ENCODE measurements at places on chromosomes 12 and 14.

GRCh38 chr14:94390372-94391086 is 2.1 kb upstream of the SERPINA1 start:
- peak; percentile 55 for DNase-seq

DNA sequence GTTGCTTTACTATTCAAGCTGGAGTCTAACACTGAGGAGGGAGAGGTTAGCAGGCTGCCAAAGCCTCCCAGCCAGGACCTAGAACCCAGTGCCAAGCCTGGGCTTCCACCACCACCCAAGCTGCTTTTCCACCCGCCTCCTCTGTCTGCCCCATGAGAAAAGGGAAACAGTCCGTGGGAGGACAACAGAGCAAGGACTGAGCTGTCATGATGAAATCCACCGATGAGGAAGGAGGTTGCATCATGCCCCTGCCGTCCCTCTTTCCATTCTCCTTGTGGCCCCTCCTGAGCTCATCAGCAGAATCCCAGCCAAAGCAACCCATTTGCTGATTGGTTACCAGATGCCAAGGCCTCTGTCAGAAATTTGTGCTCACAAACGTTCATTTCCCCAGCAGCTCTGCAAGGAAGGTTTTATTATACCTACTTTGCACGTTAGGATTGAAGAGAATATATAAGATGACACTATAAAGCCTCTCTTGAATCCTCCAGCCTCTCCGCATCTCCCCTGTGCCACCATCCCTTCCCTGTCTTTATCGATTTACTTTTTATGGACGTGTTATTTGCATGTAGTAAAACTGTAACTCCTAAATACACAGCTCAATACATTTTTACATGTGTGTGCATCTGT is 6.3 kb upstream of the SERPINA1 start:
- peak; percentile 6 for DNase-seq

GRCh38 chr12:76782526-76782925 is 18.6 kb downstream of the ZDHHC17 start:
- no peak for DNase-seq

DNA sequence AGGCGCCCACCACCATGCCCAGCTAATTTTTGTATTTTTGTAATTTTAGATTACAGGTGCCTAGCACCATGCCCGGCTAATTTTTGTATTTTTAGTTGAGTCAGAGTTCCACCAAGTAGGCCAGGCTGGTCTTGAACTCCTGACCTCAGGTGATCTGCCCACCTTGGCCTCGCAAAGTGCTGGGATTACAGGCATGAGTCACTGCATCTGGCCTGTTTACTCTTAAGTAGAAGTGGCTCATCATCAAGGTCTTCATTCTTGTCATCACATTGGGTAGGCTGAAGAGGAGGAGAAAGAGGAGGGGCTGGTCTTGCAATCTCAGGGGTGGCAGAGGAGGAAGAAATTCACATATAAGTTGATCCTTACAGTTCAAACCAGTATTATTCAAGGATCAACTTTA is 152.4 kb upstream of the ATP2B1 start:
- no peak for DNase-seq

DNA sequence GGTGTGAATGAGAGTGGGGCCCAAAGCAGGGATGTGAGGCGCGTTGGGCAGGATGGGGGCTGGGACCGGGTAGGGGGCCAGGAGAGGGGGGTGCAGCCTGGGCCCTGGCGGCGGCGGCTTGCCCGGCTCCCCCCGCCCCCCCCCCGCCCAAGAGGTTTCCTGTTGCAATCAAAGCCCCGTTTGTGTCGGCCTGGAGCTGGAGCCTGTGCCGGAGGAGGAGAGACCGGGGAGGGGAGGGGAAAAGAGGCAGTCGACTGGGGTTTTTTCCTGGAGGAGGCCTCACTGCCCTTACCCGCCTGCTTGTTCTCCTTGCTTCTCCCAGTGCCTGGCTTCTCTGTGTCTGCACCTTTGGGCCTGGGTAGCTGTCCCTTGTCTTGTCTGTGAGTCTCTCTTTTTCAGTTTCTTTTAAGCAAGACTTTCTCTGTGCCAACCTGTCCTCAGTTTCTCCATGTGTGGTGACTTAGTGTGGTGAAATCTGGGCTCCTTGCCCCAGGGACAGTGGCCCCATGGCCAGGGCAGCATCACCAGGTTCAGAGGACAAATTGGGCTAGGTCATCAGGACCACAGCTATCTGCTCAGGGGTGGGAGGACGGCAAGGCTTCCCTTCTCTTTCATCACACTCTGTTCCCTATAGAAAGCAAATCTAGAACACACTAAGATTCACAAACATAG is 8.5 kb downstream of the RARG start:
- peak; percentile 74 for DNase-seq

- no peak for DNase-seq
These were observed 968.6 kb upstream of the USP15 start for GRCh38 chr12:61291647-61292046.

- no peak for DNase-seq
These were observed 19.8 kb downstream of the NR1H4 start for GRCh38 chr12:100493396-100494012.

DNA sequence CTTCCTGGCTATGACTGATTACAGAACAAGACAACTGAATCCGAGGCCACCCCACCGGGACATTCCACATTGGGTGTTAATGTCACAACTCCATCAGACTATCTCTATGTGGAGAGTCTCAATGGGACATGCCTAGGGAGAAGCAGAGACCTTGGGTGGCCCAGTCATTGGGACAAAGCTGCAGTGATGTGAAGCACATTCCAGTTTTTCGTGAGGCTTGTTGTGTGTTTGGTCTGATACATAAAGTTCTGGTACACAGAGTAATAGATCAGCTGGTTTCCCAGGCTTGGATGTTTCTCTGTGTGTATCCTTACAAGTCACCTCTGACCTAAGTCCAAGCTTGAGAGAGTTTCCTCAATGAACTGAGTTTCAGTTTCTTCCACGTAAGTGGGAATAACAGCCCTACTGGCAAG is 42.3 kb downstream of the CPM start:
- no peak for DNase-seq

DNA sequence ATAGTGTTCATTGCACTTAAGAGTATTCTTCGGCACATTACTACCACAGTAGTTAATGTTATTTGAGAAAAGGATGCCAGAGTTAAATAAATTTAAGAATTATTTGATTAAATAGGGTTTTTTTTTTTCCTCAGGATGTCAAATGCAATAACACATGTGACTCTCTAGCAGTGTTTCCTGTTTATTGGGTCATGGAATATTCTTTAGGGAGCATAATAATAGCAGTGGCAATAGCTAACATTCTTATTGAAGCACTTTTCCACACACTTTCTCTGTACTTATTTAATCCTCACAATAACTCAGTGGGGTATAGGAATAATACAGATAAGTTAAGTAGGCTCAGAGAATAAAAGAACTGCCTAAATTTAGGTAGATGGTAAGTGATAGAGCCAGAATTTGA is 44.3 kb downstream of the SCYL2 start:
- DNase-seq, result no peak

DNA sequence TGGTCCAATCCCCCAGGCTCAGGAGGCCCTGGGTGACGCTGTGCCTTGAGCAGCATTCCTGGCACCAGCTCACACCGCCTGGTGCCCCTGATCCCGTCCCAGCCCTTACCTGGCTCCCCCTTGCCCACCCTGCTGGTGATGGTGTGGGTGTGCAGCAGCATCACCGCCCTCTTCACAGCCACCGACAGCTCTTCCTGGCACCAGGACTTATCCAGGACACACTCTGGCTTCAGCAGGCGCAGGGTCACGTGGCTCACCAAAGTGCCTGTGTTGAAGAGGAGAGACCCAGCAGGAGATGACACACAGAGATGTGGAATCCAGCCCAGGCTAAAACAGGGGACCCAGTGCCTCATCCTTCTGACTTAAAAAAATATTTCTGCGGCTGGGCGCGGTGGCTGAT is 36.2 kb downstream of the GCN1 start:
- peak; percentile 47 for DNase-seq

GRCh38 chr12:52003591-52003990 is 3.2 kb upstream of the TAMALIN start:
- no peak for DNase-seq

DNA sequence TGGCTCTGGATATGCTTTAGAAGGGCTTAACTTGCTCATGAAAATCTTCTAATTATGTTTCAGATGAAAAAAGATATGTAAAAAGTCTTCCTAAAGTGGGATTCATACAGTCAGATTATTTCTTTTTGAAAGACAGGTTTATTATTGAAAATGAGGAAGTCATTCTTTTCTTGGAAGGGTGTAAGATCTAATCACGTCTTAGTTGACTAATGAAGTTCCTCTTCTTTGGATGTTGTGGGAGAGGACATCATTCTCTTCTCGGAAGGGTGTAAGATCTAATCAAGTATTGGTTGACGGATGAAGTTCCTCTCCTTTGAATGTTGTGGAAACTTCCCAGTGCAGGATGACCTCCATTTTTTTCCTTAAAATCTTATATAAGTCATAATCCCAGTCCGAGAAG is 74.9 kb downstream of the ALG10 start:
- no peak for DNase-seq

- DNase-seq, result no peak
These were observed 91.6 kb downstream of the LRRC74A start for GRCh38 chr14:76917745-76918255.

DNA sequence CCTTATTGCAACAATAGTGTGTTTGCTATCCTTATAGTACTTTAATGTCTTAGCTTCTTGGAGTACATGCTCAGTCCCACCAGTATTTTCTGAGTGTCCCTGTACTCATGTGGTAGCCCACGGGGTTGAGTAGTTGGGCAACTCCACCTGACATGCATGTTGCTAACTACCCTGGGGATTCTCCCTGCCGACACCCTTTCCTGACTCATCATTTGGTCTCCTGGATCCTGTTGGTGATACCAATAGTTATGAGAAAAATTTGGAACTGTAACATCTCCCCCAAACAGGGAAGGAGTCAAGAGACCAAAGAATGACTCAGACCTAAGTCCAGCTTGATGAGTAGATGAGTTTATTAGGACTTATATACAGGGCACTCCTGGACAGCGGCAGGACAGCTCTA is 101.6 kb downstream of the BRMS1L start:
- no peak for DNase-seq

GRCh38 chr14:89485264-89485663 is 68.2 kb upstream of the FOXN3 start:
- no peak for DNase-seq

- no peak for DNase-seq
These were observed 10.5 kb downstream of the C12orf75 start for GRCh38 chr12:105341010-105341409.

- no peak for DNase-seq
These were observed 80.9 kb downstream of the DENND5B start for GRCh38 chr12:31510034-31510433.

DNA sequence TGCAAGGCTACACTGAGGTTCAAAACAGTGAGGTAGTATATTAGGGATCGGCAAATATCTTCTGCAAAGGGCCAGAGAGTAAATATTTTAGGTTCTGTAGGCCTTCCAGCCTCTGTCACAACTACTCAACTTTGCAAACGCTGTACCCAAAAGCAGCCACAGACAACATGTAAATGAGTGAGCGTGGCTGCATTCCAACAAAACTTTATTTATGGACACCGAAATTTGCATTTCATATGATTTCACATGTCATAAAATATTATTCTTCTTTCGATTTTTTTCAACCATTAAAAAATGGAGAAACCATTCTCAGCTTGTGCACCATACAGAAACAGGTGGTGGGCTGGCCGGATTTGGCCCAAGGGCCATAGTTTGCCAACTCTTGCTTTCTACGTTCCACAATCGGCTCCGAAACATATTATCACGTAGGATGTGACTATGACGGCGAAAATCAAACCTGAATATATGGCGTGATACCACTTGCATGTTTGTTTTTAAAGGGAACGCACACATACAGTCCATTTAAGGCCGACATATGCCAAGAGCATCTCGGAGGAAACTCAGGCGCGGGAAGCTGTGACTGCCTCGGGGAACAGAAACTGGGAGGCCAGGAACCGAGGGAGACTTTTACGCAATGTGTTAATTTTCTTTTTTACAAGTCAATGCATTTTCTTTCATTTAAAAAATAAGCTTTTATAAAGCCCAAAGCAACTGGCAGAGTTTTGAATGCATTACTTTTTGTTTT is 7.1 kb downstream of the NCOR2 start:
- DNase-seq, result no peak

- DNase-seq, result no peak
These were observed 8.0 kb downstream of the IL22 start for GRCh38 chr12:68245180-68246021.

DNA sequence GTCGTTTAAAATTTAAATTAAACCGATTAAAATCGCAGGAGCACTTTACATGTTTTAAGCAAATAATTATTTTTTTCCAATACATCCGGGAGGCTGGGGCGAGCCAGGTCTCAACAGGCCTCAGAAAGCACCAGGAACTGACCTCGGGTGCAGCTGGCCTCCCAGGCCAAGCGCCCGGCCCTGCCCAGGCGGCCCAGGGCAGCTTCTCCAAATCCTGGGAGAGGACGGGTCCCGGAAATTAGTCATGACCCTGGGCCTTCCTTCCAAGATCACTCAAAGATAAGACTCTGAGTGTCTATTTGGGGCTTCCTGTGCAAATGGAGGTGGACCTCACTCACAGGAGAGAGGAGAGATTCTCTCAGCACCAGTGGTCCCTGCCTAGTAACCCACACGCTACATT is 177.1 kb downstream of the BCL11B start:
- no peak for DNase-seq

- no peak for DNase-seq
These were observed 183.1 kb downstream of the KLHL28 start for GRCh38 chr14:44778604-44779003.

DNA sequence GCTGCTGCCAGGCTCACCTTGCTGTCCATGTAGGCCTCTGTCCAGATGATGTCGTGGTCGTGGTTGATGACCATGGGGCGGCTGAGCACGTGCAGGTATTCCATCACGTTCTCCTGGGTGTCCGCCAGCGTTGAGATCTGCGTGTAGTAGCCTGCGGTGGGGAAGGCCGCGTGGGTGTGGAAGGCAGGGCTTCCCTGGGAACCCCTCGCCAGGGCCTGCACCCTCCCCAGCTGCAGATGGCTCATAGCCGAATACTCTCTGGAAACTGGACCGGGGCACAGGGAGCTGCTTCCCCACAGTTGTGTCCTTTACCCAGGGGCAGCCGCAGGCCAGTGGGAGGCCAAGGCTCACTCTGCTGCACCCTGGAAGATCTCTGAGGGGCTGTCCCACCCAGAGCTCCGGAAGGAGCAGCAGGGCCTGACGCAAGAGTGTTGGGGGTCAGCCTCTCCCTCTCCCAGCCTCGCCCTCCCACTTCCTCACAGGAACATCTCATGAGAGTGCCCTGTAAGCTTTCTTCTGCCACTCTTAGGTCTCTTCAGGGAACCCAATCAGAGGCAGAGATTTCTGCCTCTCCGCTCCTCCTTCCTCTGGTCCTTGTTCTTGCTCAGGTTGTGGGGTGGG is 35.5 kb downstream of the CACNA2D4 start:
- DNase-seq, result peak; percentile 16

DNA sequence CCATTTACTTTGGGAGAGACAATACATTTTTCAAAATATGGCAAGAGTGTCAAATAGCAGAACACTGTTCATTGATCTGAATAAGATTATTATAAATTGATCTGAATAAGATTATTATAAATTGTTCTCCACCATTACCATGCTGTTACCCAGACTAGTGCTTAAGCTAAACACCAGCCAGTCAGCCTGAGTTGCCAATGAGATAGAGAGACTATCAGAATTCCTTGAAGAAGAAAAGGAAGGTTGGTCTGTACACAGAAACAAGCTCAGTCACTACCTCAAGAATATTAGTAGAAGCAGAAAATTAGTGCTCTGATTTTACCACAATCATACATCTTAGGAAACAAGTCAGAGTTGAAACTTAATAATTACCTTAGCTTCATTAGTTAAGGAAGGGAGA is 469.8 kb downstream of the FOXG1 start:
- DNase-seq, result no peak

Measured in H7 (cell line).